ENCODE measurements at places on chromosomes 1 and 21.
A peak's percentile ranks its signal among the peaks of the same experiment; 100 is the strongest.

DNA sequence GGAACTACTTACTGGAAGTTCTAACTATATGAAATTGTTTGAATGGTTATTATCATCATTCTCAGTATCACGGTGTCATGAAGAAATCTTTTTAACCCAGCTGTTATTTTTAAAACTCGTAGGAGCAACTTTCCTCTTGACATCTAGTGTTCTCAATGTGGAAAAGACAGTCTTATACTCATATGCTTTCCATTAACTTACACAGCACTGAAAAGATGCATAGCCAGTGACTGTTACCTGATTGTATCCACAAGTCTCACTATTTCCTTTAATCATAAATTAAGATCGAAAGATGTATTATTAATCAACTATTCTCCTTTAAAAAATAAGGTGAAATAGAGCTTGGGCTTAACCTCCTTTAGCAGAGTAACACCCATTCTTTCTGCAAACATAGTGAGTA is 59.7 kb upstream of the TNFSF4 start:
- no peak for DNase-seq

- DNase-seq, result no peak
Observed at GRCh38 chr21:19684328-19684727, 1280.7 kb upstream of the TMPRSS15 start.

DNA sequence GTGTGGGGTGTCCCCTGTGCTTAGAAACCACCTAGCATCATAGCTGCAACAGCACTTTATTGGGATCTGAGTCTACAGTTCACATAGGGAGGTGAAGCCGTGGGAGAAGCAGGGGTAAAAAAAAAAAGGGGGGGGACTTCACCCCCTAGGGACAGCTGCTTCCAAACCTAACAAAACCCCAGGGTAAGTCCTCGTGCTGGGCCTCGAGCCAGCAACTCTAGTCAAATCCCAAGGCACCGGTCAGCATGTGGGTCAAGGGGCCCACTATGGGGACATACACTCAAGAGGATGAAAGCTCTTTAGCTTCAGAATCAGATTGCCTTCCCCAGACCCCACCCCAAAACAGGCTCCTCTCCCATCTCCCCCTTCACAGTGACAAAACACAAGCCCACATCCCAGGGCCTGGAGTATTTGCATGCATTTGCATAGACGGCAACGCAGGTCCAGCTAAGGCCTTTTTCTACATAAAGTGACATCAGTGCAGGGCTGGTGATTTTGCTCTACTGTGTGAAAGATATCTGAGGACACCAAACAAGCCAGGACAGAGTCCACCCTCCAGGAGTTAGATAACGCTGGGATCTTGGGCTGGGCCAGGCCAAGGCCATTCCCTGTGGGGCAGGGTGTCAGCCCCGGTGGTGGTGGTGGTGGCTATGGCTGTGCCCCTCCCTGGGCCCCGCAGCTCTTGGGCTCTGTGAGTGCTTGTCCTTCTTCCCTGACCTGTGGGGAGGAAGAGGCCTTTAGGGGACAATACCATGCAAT is 8.1 kb upstream of the PMVK start:
- no peak for DNase-seq

DNA sequence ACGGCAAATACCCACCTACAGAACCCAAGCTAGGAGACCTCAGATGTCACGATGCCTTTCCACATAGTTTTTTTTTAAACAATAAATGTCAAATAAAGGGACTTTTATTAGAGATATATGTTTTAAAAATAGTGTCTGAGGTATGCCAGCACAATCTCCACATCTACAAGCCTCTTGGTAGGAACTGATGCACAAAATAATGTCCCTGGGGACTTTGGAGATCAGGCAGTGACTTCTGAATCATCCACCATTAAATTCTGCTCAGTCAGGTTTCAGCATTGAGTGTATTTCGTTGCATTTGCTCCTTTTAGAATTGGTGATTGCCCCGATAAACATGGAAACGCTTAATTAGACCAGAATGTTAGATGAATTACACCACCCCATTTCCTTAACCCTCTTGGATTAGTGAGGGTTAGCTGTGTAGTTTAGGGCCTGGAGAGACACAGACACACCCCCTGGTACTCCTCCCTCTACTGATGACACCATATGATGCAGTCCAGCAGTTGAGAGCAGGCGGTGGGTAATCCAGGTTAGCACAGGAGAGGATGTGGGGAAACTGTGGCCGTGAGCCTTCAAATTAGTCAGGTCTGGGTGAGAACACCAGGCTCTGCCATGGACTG is 33.6 kb downstream of the LGR6 start:
- DNase-seq, result no peak

- no peak for DNase-seq
Observed at GRCh38 chr1:44905276-44905675, 62.2 kb upstream of the PTCH2 start.

GRCh38 chr1:3402258-3403010 is 52.0 kb upstream of the ARHGEF16 start:
- DNase-seq, result no peak

DNA sequence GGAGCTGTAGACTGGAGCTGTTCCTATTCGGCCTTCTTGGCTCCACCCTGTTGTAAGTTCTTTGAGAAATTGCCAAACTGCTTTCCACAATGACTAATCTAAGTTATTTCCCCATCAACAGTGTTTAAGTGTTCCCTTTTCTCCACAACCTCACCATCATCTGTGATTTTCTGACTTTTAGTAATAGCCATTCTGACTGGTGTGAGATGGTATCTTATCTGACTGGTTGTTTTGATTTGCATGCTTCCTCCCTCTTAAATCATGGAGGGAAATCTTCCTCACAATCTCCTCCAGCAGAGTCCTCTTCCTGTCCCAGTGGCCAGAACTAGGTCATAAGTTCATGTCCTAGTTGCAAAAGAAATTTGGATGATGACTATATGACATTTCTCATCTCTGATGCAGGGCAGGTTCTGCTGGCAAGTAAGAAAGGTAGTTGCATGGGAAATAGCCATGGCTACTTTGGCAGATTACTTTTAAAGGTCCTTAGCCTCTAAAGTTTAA is 294.0 kb downstream of the LRRC40 start:
- no peak for DNase-seq

DNA sequence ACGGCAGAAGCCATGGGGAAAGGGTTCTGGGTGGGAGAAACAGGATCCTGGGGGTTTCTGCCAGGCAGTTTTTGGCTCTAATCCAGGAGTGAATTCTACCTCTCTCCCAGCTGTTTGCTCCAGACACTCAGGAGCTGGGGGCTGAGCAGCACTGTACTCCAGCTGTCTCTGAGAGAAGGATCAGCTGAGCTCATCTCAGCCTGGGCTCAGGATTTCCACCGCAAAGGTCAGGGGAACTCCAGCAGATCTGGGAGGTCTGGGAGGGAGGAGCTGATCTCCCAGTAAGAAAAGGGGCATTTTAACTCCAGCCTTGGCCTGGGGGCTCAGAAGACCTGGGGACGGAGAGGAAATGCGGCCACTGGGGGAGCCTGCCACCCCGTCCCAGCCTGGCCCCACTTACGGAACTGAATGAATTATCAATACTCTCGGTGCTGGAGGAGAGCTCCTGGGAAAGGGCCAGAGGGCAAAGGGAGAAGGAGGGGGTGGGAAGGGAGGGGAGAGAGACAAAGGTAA is 17.3 kb downstream of the PI4KB start:
- no peak for DNase-seq

DNA sequence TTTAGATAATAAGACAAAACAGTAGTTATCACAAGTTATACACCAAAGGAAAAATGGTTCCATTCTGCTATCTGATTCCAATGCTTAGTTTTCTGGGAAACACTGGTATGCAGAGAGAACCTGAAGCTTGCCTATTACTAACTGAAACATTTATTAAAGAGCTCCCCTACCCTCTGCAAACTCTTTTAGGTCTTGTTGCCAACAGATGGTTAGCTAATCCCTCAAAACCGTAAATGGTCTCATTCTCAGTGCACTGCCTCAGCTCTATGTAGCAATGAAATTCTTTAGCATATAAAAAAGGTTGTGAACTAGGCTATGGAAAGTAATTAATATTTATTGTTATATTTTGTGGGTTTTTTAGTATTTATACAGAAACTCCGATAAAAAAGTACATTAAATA is 20.4 kb downstream of the C21orf91 start:
- DNase-seq, result no peak

- no peak for DNase-seq
Observed at GRCh38 chr1:97780884-97781283, 139.9 kb downstream of the DPYD start.

- DNase-seq, result no peak
Observed at GRCh38 chr21:31570824-31571566, 88.5 kb upstream of the SOD1 start.

DNA sequence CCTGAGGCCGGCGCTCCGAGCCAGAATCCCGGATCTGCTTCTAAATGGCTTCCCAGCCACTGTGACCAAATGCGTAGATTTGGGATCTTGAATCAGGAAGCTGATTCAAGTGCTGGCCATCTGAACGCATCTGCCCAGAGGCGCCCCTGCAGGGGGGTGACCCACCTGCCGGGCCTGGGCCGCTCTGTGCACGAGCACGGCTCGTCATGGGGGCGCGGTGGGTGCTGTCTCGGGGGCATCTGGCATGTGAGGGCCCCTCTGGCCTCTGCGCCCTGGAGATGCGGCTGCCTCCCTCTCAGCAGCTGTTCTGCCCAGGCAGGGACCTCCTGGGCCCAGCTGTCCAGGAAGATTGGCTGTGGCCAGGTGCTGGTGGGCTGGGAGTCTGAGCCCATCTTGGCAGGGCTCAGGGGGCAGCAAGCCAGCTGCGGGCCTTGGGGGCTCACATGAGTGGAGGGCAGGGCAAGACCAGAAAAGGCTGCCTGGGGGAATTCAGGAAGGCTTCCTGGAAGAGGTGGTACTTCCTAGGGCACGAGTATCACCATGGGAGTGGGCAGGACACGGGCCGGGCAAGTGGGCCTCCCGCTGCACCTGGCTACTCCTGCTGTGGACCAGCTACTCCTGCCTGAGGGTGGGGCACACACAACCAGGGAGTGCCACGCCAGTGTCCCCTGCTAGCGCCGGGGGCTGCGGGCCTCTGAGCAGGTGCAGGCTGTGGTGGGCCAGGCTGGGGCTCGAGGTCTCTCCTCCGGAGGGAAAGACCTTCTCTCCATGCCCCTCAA is 25.1 kb downstream of the PLCH2 start:
- no peak for DNase-seq

DNA sequence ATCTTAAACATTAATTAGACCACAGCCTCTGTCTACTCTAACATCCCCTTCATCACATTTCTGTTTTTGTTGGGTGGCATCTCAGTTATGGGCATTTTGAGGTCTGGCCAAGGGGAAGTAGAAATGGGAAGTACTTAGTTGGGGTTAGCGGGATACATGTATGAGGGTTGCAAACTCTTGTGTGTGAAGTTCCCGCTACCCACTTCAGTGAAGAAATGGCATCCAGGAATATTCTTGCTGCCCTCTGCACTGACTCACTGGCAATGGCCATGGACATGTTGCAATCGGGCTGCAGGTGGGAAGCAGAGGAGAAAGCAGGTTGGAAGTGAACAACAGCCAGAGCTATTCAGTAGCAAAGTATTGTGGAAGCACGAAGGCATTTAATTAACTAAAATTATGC is 7.4 kb downstream of the CD48 start:
- DNase-seq, result no peak

GRCh38 chr1:15204931-15205330 is 42.1 kb upstream of the FHAD1 start:
- DNase-seq, result no peak

GRCh38 chr1:179807691-179808485 is 64.8 kb downstream of the FAM163A start:
- no peak for DNase-seq

DNA sequence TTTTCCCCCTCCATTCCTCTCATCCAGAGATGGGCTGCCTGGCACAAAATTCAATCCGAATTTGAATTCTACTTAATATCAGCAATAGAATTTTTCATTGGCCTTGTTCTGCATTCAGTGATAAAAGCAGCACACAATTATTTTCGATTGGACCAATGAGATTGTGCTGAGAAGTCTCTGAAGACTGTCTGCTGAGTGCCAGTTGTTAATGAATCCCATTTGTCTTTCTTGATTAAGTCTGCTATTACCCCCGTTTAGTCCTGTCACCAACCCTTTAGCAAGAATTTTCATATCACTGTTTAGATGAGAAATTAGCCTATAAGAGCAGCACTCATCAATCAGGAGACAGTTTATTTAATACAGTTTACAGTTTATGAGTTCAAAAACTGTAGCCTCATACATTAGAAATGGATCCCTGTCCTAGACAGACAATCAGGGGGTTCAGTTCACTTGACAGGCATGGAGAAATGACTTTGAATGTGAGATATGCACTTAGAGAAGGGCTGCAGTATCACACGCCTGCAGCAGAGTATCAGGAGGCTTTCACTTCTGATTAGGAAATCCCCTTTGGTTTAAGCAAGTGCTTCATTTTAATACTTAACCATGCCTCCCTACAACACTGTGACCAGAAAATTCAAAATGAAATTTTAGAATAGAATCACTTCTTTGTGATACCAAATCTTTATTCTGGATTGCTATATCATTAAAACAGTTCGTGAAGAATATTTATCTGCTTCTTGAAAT is 304.7 kb upstream of the PTBP2 start:
- no peak for DNase-seq

DNA sequence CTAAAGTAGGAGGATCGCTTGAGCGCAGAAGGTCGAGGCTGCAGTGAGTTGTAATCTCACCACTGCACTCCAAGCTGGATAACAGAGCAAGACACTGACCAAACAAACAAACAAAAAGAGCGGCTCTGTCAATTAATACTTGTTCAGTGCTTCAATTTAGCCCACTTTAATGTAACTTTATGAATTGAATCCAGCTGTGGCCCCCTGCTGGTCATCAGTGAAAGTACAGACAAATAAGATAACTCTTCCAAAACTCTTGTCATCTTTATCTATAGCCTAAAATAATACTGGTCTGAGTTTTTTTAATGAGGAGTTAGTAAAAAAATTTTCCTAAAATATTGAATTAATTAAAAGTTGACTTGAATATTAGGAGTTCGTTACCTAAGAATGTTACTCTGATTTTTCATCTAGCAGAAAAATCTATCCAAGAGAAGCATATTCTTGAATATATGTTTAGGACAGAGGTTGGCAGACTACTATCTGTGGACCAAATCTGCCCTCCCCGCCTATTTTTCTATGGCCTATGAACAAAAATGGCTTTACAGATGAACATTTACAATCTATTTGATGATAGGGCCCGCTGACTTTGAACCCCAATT is 26.1 kb downstream of the ATP5PF start:
- DNase-seq, result peak; percentile 9

GRCh38 chr1:42926879-42927242 is 31.8 kb downstream of the SLC2A1 start:
- no peak for DNase-seq

DNA sequence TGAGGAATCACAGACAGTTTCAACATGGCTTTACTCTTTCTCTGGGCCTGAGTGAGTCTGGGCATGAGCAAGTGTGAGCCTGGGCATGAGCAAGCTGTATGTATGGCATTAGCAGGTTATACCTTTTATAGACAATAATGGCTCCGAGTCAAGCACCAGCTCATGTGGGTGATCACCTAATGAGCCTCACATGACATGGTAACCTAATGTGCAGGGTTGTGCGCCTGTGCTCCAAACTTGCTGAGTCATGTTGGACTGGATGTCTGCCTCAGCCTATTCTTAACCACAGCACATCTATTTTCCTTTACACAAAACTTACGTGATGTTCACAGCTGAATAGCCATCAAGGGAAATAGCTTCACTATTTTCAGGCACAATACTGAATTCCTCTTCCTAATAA is 236.2 kb upstream of the NRIP1 start:
- no peak for DNase-seq

- no peak for DNase-seq
Observed at GRCh38 chr1:113153116-113153803, 80.3 kb downstream of the LRIG2 start.

- no peak for DNase-seq
Observed at GRCh38 chr1:214538496-214538895, 12.9 kb downstream of the PTPN14 start.
